ENCODE measurements at places on chromosomes 6 and 20.

DNA sequence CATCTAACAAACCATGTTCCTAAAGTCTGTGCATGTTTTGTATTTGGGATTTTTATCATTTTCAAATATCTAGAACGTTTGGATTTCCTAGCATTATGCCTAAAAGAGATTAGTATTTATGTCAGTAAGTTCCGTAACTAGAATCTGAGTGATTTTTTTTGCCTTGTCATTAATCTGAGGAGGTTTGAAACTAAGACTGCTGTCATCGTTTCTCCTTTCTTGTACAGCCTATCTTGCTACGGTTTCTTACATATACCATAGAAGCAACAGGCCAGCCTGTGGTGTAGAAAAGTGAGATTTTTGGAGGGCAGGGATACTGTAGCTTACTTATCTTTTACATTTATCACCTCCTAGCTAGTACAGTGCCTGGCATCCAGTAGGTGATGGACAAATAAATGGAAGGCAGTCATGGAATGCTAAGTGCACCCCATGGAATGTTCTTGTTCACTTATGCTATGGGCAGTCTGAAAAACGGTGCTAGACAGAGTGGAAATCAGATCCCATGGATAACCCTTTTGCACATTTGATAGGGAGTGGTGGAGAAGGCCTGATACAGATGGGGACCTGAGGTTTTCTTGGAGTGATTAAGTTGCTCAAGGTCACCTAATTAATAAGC lies 93.9 kb downstream of the ARID1B start:
- no peak for DNase-seq

DNA sequence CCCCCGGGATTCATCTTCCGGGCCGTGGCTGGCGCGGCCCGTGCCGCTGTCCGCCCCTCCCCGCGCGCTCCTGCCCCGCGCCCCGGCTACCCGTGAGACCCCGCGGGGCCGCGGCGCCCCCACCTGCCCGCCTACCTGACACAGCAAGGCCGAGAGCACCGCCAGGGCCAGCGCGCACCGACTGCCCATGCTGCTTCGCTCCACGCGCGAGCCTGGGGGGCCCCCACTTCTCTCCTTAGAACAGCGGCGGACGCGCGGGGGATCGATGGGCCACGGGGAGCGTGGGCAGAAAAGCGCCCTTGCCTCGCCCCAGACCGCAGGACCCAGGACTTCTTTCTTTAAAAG lies 955 bp downstream of the DLL1 start:
- DNase-seq = no peak

GRCh38 chr6:129499843-129500219 lies 210.1 kb downstream of the ARHGAP18 start:
- no peak for DNase-seq

GRCh38 chr6:9316831-9317230 lies 881.5 kb upstream of the SLC35B3 start:
- no peak for DNase-seq

- no peak for DNase-seq
These were observed 21.2 kb upstream of the BTN1A1 start for GRCh38 chr6:26478985-26479278.

Measured in skin of body (tissue), 3 donors.